ENCODE measurements at places on chromosomes 13 and 19.

- DNase-seq, result no peak
Observed at GRCh38 chr19:1112268-1113029, 8.7 kb downstream of the GPX4 start.

- DNase-seq, result no peak
Observed at GRCh38 chr13:50452756-50453155, 390.7 kb downstream of the DLEU7 start.

DNA sequence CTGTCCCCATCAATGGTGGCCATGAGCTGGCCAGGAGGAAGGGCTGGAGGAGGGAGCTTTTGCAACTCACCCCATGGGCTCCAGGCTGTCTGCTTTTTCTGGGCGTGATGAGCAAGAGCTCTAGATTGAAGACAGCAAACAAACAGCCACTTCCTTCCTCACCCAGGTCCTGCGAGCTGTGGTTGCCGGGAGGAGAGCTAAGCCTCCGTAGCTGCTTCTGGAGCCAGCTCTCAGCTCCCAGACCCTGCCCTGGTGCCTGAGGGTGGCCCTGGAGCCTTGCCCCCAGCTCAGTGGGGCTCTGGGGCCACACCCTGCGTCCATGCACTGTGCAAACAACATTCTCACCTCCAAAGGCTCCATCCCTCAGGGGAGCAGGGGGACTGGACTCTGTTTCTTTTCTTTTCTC is 6.2 kb downstream of the MYO1F start:
- DNase-seq, result no peak

DNA sequence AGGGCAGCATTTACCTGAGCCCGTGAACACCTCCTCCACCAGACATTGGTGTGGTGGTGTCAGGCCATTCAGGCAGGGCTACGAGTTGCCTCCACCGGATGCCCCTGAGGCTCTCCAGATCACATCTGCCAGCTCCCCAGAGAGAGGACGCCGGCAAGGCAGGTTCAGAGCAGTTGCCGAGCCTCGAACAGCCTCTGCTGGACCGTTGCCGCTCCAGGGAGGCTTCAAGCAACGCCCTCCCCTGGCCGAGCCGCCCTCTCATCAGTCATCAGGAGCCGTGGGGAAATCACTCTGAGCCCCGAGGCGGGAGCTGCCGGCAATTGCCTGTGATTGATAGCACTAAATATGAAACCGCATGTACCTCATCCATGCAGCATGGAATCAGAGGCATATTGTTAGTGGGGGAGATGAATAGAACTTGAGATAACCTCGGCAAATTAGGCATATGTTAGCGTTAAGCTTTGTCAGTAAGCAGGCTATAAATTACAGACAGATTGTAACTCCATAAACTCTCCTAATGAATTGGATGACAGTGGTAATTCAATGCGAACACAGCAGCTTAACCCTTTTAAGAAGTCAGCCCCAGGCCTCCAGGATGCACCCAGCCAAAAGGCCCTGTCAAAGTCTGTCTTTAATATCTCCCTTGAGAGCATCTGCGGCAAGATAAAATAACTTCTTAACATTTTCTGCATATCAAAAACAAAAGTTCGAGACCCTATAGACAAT is 29.8 kb upstream of the SPACA7 start:
- no peak for DNase-seq

- no peak for DNase-seq
Observed at GRCh38 chr19:480016-480855, 16.1 kb upstream of the MADCAM1 start.

DNA sequence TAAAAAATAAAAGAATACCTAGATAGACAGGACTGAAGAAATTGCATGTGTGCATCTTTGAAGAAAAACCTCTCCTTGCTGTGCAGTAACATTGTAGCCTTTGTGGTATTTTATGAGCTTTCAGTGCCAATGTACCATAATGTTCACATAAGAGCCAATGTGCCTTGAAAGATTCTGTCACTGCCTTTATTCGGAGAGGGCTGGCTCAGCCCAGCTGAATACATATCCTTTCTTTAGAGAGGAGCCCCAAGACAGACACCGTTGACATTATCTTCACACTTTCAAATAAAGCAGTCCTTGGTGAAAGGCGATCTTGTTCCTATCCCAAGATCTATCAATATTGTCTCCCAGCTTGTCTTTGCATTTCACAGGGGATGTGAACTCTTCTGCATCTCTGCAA is 18.5 kb upstream of the CNMD start:
- DNase-seq, result no peak

GRCh38 chr13:37479916-37480315 is 118.7 kb downstream of the POSTN start:
- DNase-seq, result no peak

DNA sequence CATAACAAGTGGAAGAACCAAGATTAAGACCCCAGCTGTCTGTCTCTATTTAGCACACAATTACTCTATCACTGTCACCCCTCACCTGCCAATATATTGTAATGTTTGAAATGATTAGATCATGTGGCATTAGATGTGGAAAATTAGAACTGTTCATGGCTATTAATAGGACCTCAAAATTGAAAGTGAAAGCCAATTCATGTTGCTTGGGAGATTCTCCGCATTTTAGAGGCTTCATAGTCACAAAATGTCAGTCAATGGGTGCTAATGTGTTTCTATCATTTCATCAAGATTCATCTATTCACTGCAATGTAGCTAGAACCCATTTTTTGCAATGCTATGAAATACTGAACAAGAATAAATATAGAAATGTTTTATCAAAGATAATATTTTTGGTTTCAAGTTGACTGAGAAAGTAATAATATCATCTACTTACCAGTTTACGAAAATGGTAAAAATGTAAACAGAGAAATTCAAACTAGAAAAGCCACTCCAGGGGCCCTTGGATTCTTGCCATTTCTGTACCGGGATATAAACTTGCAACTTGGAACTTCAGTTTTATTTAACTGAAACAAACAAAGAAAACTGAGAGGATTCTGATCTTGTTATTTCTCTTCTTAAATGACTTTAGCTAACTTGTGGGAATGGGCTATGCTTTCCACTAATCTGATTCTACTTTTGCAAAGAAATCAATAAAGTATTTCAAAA is 388.6 kb downstream of the DCT start:
- no peak for DNase-seq

GRCh38 chr13:101053301-101054093 is 362.8 kb downstream of the NALCN start:
- DNase-seq, result no peak

DNA sequence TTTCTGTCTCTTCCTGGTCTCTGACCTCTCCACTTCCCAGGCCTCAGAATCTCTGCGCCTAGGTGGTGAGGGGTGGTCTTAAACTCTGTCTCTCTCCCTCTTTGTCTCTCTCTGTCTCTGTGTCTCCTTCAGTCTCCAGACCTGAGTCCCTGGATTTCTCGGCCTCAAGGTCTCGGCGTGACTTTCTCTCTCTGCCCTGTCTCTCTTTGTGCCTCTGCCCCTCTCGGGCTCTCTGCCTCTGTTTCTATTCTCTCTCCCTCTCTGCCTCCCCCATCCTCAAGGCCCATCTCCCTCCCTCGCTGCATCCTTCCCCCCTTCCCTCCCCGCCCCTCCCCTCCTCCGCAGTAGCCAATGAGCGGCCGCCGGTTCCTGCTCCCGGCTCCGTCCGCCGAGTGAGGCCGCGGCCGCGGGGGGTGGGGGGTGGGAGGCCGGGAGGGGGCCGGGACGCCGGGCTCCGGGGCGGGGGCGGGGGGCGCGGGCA is at the start of gene CACNG7:
TSS of gene CACNG7 (plus strand) at position 344 of the 481 bp plus-strand sequence. CDS start 3,554 bp downstream, outside the sequence.
- DNase-seq, result no peak

DNA sequence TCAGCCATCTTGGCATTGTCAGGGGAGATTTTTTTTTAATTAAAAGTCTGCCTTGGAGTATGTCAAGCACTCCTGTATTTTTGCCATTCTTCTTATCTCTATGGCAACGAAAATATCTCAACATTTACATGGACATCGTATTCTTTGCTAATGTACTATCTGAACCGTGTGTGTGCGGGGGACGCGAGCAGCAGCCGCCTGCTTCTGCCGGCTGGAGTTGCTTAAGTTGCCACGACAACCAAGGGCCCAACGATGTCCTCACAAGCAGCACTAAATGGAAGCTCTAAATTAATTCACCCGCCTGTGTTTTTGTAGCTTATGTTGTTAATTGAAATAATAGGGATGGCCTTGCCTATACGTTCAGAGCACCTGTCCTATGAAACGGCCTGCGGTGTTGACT is 309.5 kb downstream of the TEX29 start:
- DNase-seq, result no peak

DNA sequence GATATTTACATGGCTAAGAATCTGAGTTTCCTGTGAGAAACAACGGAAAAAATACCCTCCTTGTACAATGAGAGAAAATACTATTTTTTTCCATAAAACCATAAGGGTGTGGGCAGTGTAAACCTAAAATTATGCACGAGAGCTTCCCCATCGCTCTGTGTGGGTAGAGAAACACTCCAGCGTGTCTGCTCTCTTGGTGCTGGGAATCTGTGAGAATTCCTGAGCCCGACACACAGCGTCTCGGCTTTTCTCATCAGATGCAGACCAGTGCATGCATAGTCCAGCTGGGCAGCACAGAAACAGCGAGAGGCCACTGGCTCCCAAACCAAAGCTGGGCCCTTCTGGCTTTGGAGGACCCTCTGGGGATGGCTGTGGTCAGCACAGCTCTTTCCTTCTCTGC is 12.0 kb downstream of the PLPP2 start:
- DNase-seq, result no peak

DNA sequence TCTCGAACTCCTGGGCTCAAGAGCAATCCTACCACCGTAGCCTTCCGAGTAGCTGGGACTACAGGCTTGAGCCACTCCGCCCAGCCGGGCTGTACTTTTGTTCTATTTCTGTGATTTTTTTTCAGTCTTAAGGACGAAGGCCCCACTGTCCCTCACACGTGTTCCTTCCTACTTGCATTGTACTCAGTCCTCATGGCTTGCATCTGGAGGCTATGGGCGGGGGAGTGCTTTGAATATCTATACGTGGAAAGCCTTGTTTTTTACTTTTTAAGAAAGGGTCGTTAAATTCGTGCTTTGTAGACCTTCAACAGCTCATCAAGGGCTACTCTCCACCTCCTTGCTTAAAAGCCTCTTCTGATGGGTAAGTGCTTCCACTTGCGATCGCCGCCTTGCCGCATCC is 36.8 kb downstream of the NLRP12 start:
- no peak for DNase-seq

DNA sequence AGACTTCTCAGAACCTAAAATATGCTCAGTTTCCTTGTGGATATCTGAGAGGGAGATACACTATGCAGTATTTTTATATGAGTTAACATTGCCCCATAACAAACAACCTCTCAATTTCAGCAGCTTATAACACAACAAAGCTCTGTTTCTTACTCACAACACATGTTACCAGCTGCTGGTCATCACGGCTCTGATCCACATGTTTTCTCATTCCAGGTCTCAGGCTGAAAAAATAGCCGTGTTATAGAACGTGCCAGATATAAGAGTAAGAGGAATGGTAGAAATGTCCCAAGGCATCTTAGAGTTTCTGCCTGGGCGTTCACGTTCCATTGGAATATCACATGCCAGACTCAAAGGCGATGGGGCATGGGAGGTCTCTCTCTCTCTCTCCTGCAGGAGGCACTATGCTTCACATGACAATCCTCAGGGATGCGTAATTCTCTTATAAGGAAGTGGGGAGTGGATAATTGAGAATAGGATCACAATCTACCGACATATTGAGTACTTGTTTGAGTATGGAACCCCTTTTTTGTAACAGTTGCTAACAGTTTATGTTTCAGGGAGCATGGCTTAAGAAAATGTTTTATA is 246.6 kb downstream of the NHLRC3 start:
- no peak for DNase-seq

- no peak for DNase-seq
Observed at GRCh38 chr19:3483226-3483628, at the start of gene SMIM44. Gene SMIM44, minus strand, starts transcription at chr19:3483441. Its CDS starts 38 bp downstream, at chr19:3483403.

- no peak for DNase-seq
Observed at GRCh38 chr13:30696278-30697176, 38.8 kb upstream of the ALOX5AP start.

- no peak for DNase-seq
Observed at GRCh38 chr19:6509118-6509971, 7.2 kb upstream of the TUBB4A start.
